ENCODE measurements at places on chromosomes 6 and 20.

DNA sequence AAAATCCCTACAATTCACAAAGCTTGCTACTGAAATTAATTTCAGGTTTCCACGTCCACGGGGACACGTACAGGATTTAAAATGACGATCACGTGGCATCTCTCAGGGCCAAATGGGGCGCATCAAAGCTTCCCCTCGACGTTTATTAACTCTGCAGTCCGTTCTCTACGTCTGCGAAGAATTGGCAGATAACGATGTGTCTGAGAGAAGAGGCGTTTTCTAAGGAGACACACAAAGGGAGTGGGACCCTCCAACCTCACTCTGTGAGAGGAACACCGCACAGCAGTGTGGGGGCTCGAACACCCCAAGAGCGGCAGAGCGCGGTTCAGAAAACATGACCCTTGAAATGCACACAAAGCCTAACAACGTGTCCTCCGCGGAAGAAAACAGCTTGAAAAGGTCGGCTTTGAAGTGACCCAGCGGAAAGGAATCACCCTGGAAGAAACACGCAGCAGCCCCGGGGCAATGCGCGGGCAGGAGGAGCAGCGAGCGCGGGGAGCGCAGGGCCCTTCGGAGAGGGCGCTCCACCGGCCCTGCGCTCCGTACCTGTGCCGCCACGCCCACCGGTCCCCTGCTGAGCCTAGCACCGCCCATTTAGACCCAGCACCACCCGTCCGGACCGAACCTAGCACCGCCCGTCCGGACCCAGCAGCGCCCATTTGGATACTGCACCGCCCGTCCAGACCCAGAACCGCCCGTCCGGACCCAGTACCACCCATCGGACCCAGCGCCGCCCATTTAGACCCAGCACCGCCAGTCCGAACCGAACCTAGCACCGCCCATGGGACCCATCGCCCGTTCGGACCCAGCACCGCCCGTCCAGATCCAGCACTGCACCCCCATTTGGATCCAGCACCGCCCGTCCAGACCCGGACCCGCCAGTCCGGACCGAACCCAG, 1.1 kb upstream of the AFDN start:
- DNase-seq = no peak

- no peak for DNase-seq
These were observed 14.7 kb upstream of the PLCB4 start for GRCh38 chr20:9054176-9054575.

DNA sequence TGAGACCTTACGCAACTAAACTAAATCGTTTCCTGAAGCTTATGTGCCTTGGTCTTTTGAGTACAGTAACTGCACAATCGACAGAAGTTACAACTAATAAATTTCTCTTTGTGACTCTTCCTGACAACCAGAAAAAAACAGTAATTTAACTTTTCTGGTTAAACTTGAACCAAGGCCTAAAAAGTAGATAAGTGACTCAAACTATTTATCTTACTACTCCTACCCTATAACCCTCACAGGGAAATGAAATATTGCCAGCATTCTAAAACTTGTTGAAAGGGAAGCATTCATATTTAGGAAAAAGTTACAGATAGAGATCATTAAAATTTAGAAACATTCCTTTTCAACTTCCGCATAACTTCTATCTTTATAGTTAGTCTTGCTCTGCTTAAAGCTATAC, 1034.4 kb downstream of the EYS start:
- DNase-seq = no peak

GRCh38 chr20:25327521-25328235, 63.0 kb downstream of the ABHD12 start:
- DNase-seq = no peak

GRCh38 chr6:169803271-169803811, 51.9 kb downstream of the ERMARD start:
- DNase-seq = no peak

- DNase-seq = no peak
These were observed 46.8 kb upstream of the BHLHE23 start for GRCh38 chr20:63053432-63054102.

GRCh38 chr6:37618916-37619590, 78.6 kb downstream of the MDGA1 start:
- DNase-seq = no peak

- DNase-seq = no peak
These were observed 40.2 kb upstream of the PXDC1 start for GRCh38 chr6:3791526-3792203.

DNA sequence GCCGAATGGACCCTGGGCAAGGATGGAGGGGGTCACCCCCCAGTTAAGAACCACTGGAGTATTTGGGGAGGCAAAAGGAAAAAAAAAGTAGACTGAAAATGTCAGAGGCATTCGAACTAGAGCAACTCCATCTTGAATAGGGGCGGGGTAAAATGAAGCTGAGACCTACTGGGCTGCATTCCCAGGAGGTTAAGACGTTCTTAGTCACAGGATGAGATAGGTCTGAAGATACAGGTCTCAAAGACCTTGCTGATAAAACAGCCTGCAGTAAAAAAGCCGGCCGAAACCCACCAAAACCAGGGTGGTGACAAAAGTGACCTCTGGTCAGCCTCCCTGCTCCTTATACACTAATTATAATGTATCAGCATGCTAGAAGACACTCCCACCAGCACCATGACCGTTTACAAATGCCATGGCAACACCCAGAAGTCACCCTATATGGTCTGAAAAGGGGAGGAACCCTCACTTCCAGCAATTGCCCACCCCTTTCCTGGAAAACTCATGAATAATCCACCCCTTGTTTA, 70.4 kb upstream of the KCNG1 start:
- no peak for DNase-seq

DNA sequence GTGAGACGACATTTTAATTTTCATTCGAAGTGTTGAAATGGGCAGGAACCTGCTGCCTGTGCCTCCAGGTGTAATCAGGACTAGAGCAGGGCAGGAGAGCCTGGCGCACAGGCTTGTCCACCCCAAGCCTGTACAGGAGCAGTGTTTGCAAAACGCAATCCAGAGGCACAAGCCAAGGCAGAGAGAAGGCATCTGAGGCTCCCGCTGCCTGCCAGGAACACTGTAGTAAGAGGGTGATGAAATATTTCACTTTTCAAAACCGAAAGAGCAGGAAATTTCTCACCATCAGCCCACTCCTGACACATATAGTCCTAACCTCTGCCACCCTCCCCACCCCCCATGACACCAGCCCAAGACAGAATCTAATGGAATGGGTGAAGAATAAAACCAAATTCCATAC, 132.5 kb downstream of the RTN4IP1 start:
- no peak for DNase-seq

- no peak for DNase-seq
These were observed 87.0 kb upstream of the DST start for GRCh38 chr6:56729719-56730118.

- no peak for DNase-seq
These were observed 276.3 kb downstream of the KIF16B start for GRCh38 chr20:16296931-16297330.

- DNase-seq = no peak
These were observed 79.2 kb downstream of the EPM2A start for GRCh38 chr6:145656128-145656527.

DNA sequence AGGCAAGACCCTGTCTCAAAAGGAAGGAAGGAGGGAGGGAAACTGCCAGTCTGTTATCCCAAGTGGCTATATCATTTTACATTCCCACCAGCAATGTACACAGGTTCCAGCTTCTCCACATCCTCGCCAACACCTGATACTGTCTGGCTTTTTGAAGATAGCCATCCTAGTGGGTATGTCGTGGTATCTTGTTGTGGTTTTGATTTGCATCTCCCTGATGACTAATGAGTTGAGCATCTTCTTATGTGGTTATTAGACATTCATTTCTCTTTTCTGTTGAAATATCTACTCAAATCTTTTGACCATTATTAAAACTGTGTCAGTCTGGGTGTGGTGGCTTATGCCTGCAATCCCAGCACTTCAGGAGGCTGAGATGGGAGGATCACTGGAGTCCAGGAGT, 47.9 kb upstream of the ARID1B start:
- DNase-seq = no peak

GRCh38 chr6:41604006-41604405, 34.3 kb upstream of the MDFI start:
- DNase-seq = no peak

GRCh38 chr6:28296520-28297060, 15.2 kb downstream of the PGBD1 start:
- no peak for DNase-seq

DNA sequence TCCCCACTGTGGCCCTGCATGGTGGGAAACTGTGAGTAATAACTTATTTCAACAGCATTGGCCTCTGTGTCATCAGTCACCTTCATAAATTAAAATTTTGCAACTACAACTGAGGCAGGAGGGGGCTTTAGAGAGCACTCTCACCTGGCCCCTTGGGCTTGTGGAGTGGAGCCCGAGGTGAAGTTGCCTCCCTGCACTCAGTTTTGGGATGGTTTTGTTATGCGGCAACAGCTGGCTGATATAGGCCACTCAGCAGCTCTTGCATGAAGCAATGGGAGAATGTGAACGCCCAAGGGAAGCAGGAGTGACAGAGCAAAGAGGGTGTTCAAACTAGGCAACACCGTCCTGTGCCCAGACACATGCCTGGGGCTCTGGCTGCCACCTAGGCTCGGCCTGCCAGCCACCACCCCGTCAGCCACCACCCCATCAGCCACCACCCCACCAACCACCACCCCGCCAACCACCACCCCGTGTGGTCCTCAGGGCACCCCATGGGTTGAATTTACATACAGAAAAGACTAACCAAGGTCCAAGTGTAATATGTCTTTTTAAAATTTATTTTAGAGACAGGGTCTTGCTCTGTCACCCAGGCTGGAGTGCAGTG, 4.3 kb upstream of the GFRA4 start:
- DNase-seq = no peak

- no peak for DNase-seq
These were observed 15.0 kb downstream of the CALHM6 start for GRCh38 chr6:116476002-116476678.

- no peak for DNase-seq
These were observed 29.4 kb downstream of the RAET1L start for GRCh38 chr6:149995971-149996370.

GRCh38 chr20:57600320-57601210, 19.7 kb downstream of the ZBP1 start:
- DNase-seq = no peak

- no peak for DNase-seq
These were observed 8.3 kb downstream of the SEMG2 start for GRCh38 chr20:45229264-45230056.

DNA sequence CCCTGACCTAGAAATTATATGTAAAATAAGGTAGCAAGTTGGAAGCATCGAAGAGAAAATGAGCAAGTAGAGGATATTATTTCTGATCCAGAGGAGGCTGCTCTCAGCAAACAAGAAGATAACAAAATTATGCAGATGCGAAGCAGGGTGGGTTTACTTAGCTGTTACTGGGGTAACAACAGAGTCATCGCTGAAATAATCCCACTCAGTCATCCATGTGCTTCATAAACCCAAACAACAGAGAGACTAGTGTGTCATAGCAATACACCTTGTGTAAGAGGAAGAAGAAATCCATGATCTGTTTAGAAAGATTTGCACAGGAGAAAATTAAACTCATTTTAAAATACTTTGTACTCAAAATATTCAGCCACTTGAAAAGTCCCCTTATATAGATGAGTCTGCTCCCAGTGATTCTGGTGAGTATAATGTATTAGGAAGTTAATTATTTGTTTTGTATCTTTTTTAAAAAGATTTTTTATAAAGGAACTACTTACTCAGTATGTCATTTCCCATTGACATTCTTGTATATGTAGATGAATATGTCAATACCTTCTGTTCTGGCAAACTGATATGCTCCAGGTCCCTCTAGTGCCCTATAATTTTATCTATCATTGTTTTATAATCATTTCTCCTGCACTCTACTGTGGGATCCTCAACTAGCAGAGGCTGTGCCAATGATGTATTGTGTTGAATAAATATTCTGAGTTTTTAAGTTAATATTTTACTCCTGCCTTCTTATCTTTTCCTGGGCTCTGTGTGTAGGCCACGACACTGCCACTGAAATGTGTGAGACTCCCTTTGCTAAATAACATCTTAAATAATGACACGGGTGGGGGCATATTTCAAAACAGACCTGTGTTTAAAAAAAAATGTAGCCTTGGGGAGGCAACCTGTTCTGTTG, 8.6 kb upstream of the HIVEP2 start:
- DNase-seq = no peak
